ENCODE measurements at places on chromosomes 1 and 21.

DNA sequence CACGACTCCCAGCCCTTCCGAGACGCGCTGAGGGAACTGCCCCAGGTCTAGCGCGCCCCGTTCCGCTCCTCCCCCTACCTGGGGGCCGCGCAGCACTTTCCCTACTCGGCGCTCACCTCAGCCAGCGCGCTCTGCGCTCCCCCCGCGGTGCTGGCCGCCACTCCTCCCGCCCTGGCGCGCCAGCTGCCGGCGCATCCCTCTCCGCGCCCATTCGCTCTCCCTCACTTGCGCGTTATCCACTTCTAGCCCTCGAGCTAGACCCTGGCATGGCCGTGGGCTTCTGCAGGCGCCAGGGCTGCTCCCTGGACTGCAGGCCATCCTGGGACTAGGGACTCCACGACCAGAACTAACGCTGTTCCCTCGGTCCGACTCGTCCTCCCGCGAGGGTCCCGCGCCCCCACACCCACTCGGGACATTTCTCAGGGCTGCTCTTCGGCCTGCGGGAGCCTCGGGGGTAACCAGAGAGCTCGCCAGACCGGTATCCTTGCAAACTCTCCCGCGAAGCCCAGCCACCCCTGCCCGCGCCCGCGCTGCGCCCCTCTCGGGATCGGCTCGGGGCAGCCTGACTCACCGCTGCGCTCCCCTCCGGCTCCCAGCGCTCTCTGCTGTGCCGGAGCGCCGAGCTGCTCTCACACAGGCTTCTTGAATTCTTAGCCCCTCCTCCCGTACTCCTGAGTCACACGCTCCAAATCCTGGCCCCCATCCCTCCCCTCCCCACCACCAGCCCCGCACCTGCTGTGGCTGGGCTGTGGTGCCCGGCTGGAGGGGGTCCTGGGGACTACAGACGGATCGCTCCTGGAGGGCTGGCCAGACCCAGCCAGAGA is at the start of gene NGF:
TSS of gene NGF (minus strand) at position 617 of the 824 bp plus-strand sequence. CDS start 51,454 bp downstream, outside the sequence.
- DNase-seq = no peak

GRCh38 chr1:248807067-248807737 is 18.5 kb downstream of the SH3BP5L start:
- DNase-seq = peak; percentile 49

- no peak for DNase-seq
Observed at GRCh38 chr1:13763222-13763621, 63.2 kb downstream of the PRDM2 start.

- DNase-seq = no peak
Observed at GRCh38 chr1:52189898-52190480, 48.1 kb downstream of the ZFYVE9 start.

- DNase-seq = no peak
Observed at GRCh38 chr1:151187205-151187604, 2.8 kb downstream of the VPS72 start.

DNA sequence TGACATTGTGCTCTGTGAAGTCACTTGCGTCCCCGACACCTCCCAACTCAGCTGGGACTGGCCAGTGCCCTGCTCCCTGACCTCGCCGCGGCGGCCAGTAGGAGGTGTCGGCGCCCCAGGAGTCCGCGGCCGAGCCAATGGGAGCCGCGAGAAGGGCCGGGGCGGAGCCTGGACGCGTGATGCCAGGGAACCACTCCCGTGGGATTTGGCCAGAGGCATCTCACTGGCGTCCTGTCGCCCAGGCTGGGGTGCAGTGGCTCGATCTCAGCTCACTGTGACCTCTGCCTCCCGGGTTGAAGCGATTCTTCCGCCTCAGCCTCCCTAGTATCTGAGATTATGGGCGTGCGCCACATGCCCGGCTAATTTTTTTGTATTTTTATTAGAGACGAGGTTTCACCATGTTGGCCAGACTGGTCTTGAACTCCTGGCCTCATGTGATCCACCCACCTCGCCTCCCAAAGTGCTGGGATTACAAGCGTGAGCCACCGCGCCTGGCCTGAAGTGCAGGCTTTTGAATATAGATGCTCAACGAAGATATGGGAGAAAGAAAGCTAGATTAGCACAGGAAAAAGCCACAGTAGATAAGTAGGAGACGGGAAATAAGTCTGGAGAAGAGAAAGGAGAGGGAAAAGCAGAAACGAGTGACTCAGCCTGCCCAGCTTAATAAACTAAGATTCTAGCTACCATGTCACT is 38.0 kb downstream of the ZBTB8OS start:
- peak; percentile 14 for DNase-seq

DNA sequence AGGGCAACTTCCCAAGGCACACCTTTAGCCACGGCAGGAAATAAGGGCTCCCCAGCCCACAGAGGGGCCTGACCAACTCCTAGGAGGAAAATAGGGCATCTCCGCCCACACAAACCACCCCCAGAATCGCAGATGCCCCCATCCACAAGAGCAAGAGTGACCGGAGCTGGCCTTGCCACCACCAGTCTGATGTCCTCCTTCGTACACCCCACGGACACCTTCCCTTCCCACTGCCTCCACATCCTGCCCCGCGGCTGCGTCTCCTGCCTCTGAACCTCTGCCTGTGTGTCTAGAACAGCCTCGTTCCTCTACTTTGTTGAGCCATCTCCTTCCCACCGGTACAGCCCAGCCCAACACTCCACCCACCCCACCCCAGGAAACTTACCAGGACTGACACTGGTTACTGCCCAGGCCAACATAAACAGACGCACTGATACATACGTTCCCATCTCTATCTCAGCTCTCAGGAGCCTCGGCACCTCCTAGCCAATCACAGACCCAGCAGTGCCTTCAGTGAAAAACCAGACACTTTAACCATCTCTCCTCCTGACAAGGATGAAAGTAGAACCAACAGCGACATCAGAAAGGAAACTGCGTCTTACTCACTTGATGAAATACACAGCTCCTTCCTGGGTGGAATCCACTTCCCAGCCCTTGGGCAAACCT is 7.6 kb upstream of the PLEKHA6 start:
- DNase-seq = no peak

DNA sequence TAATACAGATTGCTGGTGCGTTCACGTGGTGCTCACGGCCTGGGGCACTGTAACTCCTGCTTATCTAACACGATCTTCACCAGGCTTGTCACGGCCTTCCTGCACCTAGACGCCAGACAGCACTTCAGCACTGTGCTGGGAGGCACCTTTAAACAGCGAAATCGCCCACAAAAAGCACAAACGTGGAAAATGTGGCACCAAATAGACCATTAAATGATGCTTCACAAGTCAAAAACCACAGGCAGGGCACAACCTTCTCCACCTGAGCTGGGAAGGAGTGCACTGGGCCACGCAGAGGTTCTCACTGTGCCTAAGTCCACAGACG is 20.0 kb downstream of the IBA57 start:
- DNase-seq = peak; percentile 23

GRCh38 chr1:31243501-31244286 is 4.0 kb upstream of the NKAIN1 start:
- no peak for DNase-seq

- no peak for DNase-seq
Observed at GRCh38 chr1:36384542-36385409, 948 bp downstream of the STK40 start.

- DNase-seq = no peak
Observed at GRCh38 chr1:61807606-61808140, 65.4 kb downstream of the PATJ start.

- no peak for DNase-seq
Observed at GRCh38 chr1:235939480-235939775, 72.7 kb upstream of the LYST start.

GRCh38 chr1:22471078-22471477 is 19.4 kb downstream of the ZBTB40 start:
- no peak for DNase-seq

- DNase-seq = no peak
Observed at GRCh38 chr1:9700340-9700739, 48.8 kb downstream of the PIK3CD start.

GRCh38 chr1:189971656-189972055 is 506.0 kb downstream of the BRINP3 start:
- no peak for DNase-seq

DNA sequence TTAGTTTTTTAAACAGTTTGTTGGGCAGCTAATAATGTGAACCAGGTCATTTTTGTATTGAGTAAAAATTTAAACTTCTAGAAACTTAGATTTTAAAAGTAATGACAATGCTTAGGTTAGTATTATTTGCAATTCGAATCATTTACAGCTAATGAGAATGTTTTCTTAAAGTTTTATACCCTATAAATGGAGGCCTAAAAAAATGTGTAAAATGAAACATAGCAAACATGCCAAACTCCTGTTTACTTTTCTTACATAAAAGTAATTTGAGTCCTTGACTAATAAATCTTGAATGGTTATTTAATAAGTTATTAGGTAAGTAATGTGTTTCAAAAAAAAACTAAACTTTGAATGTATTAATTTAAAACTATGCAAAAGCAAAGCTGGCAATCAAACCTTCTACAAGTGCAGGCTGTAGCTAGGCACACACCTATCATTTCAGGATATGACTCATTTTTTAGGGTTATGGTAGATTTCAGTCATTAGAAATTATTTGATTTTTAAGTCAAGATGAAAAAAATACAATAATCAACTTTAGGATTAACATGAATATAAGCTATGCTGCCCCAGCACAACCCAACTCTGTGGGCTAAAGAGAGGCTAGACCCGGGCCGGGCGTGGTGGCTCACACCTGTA is 41.5 kb downstream of the CLSTN1 start:
- DNase-seq = no peak

DNA sequence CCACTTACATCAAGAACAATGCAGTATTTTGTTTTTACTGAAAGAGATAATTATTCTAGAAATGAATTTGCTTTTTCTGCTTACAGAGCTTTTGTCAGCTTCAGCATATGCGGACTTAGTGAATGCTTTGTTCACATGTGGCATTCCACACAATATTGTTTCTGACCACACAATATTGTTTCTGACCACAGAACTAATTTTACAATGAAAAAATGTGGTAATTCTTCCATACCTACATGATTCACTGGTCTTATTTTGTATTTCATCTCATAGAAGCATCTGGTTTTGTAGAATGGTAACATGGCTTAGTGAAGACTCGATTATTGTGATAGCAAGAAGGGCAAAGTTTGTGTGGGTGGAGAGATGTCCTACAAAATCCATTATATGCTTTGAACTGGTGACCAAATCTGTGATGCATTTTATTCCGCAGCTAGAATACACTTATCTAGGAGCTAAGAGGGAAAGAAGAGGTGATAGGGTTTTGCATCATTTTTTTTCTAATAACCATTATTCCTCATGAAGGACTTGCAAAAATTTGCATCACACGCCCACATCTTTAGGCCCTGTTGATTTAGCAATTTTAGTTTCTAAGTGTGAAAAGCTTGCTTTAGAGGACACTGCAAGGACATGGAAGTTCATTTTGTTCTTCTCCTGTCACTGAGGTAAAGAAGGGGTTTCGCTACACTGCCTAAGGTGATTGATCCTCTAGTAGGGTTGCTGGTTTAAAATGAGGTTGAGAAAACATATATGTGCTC is 75.3 kb downstream of the HLX start:
- no peak for DNase-seq

GRCh38 chr1:216750031-216750627 is 26.9 kb upstream of the ESRRG start:
- no peak for DNase-seq

DNA sequence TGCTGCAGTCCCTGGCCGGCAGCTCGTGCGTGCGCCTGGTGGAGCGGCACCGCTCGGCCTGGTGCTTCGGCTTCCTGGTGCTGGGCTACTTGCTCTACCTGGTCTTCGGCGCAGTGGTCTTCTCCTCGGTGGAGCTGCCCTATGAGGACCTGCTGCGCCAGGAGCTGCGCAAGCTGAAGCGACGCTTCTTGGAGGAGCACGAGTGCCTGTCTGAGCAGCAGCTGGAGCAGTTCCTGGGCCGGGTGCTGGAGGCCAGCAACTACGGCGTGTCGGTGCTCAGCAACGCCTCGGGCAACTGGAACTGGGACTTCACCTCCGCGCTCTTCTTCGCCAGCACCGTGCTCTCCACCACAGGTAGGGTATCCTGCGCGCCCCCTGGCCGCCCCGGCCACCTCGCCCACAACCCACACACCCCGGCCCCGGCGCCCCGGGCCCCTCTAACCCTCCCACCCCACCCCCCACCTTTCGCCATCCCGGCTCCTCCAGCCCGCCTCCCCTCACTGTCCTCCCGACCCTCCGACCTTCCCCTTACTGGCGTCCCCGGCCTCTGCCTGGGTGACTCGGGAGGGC is 352 bp downstream of the KCNK1 start:
- DNase-seq = no peak

- DNase-seq = no peak
Observed at GRCh38 chr1:246069581-246069980, 437.5 kb downstream of the SMYD3 start.

GRCh38 chr1:23577056-23578004 is 18.0 kb upstream of the ID3 start:
- DNase-seq = no peak

DNA sequence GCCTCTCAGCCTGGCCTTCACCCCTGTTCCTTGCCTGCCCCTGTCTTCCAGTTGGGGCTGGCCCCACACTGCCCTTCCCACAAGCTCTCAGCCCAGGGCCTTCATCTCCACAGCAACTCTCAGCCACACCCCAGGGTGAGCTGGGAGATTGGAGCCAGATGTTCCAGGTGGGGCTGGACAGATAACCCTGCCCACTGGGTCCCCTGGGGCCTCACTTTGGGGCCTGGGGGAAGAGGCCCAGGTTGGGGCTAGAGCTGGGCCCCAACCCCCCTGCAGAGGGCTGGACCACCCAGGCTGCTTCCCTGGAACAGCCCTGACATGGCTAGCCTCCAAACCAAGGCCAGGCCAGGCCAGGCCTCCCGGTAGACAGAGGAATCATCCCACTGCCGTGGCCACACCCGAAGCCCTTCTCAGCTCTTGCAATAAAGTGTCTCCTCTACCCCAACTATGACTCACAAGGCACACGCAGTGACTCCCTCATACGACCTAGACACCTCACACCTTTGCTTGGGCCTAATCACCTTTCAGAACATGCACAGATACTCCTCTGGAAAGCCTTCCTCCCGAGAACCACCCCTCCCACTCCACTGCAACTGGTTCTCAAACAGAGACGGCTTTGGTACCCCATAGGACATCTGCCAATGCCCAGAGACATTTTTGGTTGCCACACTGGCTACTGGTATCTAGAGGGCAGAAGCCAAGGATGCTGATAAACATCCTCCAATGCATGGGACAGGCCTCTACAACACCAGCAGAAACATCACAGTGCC is 22.2 kb downstream of the SLC2A1 start:
- peak; percentile 34 for DNase-seq

DNA sequence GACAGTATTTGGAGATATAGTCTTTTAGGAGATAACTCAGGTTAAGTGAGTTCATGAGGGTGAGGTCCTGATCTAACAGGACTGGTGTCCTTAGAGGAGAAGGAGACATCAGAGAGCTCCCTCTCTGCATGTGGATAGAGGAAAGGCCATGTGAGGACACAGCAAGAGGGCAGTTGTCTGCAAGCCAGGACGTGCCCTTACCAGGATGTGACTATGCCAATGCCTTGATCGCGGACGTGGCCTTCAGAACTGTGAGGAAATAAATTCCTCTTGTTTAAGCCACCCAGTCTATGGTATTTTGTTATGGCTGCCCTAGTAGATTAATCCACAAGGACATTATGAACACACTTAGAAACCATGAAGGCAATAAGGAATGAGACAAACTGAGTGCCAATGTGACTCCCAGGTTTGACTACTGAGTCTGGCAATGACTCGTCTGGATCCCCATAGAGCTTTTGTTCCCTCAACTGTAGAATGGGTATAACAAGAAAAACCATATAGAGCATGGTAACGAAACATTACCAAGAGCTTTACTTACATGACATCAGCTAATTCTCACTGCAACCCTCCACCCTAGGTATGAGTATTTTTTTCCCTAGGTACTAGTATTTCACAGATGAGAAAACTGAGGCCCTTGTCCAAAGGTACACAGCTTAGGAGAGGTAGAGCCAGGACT is 6.5 kb downstream of the URB1 start:
- DNase-seq = no peak
